ENCODE measurements at places on chromosomes 5 and 9.
A peak's percentile ranks its signal among the peaks of the same experiment; 100 is the strongest.

GRCh38 chr5:32339198-32339597 is 26.5 kb upstream of the MTMR12 start:
- DNase-seq = no peak

- DNase-seq = no peak
Observed at GRCh38 chr5:116953251-116953930, 378.8 kb upstream of the SEMA6A start.

GRCh38 chr5:68285851-68286611 is 70.5 kb downstream of the PIK3R1 start:
- DNase-seq = peak; percentile 43

DNA sequence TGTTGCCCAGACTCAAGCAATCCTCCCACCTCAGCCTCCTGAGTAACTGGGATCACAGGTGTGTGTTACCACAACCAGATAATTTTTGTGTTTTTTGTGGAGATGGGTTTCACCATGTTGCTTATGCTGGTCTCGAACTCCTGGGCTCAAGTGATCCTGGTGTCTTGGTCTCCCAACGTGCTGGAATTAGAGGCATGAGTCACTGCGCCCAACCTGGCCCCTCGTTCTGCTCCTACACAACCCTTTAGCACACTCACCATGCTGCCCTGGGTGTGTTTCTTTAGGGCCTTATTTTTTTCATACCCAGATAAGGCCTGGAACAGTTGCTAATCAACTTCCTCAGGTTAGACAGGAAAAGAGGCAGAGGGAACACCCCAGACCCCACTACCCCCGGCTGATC is 2.6 kb downstream of the PDZD2 start:
- DNase-seq = no peak

- DNase-seq = no peak
Observed at GRCh38 chr5:178416919-178417318, 173.3 kb downstream of the COL23A1 start.

DNA sequence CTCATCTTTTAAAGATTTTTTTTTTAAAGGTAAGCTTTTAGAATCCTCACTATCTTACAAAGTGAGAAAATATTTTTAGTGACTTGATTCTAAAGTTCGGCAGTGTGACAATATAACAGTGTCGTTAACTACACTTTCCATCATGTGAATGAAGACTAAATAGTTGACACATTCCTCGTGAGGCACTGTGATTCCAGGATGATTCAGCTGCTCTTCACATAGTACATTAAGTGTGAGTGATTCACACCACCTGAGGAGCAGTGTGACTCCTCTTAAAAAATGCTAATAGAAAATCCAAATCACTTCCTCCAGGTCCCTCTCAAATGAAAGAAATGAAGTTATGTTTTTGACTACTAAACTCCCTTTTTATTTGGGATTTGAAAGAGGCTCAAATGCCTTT is 589.5 kb downstream of the GABRG2 start:
- DNase-seq = no peak

- DNase-seq = no peak
Observed at GRCh38 chr9:84796404-84796803, 126.9 kb downstream of the NTRK2 start.

GRCh38 chr9:123497830-123498229 is 141.8 kb downstream of the CRB2 start:
- no peak for DNase-seq

- DNase-seq = no peak
Observed at GRCh38 chr9:10597801-10598200, 15.0 kb downstream of the PTPRD start.

DNA sequence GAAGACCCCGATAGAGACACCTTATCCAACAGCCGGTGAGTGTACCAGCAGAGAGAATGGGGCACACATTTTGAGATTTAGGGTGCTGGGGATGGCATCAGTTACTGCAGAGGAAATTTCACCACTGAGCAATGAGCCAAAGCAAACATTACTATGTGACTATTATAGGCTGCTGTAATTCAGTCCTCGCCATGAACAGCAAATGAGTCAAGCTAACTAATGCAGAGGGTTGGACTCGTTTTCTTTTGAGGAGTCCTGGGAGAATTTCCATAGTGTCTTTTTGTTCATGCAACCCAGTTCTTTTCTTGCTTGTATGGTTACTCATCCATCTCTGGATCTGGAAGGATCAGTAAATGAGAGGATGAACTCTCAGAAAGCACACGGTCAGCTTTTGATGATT is 323.8 kb downstream of the PSAT1 start:
- no peak for DNase-seq

- DNase-seq = no peak
Observed at GRCh38 chr5:59169081-59169767, 586.3 kb downstream of the RAB3C start.

DNA sequence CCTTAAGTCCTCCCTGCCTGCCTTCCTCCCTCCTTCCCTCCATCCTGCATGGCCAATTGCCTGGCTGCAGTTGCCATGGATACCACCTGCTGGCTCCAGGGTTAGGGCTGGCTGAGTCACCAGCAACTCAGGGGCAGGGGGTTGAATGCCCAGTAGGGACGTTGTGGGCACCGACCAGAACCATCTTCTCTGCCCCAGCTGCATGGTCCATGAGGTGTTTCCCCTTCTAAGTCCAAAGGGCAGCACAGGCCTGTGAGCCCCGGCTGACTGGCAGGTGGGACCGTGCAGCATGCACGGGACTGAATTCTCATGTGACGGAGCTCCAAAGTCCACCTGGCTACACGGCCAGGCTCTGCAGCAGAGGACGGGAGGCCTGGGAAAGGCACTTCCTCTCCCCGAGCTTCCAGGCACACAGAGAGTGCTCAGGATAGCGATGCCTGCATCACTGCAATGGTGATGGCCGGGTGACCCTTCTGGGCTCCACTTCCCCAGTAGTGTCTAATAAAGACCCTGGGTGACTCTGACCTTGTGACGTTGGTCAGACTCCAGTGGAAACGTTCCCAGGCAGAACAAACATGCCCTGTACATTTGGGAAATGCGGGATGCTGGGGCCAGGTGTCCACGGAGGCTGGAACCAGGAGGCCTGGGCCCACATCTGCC is 5.7 kb downstream of the ASS1 start:
- DNase-seq = no peak

DNA sequence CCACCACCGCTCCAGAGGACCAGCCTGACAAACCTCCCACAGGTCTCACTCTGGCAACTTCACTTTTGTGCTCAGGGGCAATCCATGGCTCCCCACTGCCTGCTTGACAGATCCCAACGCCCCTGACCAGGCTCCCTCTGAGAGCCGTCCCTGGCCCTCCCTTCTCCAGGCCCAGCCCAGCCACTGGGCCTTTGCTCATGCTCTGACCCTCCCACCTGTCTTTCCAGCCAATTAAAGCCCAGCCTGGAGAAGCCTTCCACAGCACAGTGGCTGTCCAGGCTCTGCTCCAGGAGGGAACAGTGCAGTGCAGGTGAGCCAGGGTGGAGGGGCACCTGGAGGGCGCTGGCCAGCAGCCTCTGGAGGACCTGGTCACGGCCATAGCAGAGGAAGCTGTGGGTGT is 3.3 kb downstream of the ENTPD2 start:
- DNase-seq = no peak

- DNase-seq = no peak
Observed at GRCh38 chr5:171481571-171482433, 62.4 kb downstream of the FGF18 start.

- DNase-seq = peak; percentile 84
Observed at GRCh38 chr9:92954049-92954861, 6.9 kb downstream of the FGD3 start.

DNA sequence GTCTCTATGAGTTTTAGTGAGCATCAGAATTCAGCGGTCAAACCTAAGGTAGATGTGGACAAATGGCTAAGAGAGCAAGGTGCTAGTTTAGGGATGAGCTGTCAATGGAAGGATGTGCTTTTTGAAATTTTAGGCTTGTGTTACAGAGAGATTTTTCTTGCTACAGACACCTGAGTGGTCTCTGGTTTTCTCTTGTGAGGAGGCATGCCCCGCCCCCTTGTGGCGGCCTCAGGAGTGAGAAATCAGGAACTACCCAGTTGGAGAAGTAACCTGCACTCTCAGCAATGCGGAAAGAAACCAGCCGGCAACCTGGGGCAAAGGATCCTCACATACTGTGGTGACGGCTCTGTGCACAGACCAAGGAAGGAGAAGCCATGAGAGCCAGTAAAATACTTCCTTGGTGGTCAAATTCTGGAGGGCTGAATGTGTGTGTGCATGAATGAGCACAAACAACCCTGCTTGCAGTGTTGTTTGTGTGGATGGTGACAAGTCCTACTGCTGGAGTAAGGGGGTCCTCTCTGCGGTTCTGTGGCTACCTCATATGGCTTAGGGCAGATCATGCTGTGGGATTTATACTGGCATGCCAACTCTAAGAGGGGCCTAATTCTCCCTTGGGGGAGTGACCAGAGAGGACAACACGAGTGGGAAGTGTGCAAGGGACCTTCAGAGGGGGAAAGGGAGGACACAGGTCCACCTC is 16.7 kb upstream of the HSD17B4 start:
- no peak for DNase-seq

DNA sequence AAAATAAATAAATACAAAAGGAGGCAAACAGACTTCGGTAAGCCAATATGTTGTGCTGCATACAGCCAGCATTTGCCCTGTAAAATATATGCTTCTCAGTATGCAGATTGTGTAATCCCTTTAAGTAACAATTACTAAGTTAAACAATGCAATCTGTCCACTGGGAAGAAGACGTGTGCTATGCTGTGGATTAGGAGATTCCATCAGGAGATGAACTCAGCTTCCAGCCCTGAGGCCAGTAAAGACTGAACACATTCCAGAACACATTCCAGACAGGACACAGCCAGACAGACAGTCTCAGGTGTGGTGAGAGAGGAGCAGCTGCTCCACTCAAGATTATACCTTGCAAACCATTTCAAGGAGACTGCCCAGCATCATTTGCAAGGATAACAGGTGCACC is 97.8 kb downstream of the MPDZ start:
- DNase-seq = no peak

- DNase-seq = no peak
Observed at GRCh38 chr5:11733185-11733839, 170.9 kb downstream of the CTNND2 start.

GRCh38 chr5:37170856-37171255 is 78.3 kb downstream of the CPLANE1 start:
- DNase-seq = no peak

DNA sequence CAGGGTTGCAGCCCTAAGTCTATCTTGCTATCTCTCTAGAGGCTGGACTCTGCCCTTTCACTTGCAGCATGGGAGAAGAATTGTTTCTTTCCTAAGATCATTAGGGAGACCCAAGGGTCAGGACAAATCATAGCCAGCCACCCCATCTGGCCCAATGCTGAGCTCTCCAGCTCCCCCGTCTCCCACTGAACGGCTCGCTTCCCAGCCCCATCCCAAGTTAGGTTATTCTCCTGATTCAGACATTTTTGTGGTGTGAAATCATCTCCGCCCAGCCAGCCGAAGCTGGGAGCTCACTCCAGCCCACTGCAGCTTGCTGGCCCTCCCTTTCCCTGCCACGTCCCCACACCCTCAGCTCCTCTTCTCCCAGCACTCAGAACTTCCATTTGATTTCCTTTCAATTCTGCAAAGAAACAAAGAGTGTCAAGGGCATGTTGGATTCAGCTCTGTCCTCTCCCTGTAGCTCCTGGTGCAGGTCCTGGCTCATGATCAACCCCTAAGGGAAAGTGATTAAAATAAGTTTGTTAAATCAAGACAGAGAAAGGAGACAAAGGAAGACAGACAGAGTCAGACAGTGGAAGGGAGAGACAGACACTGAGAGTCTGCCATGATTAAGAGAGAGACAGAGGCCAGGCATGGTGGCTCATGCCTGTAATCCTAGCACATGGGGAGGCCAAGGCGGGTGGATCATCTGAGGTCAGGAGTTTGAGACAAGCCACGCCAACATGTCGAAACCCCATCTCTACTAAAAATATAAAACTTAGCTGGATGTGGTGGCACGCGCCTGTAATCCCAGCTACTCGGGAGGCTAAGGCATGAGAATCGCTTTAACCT is 12.6 kb upstream of the SPARC start:
- DNase-seq = no peak

DNA sequence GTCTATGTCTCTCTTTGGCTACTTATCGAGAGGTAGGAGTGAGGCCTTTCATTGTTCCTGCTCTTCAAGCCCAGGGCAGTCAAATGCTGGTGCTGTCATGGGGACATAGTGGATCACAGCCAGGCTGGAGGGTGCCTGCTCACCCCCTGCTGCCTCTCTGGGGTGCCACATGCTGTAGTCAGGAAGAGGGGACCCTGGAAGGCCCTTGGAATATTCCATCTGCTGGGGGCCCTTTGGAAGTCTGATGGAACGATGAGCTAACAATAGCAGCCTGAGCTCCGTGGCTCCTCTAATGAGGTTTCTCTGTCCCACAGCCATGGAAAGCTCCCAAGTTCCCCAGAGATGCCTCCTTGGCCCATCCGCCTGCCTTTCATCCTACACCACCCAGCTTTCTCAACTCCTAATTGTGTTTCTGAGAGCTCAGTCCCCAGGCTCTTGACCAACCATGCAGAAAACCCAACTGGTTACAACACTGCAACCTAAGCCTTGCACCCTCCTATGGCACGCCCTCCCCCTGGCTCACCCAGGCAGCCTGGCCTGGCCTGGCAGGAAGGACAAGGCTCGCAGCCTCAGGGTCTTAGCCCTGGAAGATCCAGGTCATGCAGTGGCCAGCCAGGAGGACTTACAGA is 91.7 kb downstream of the NRG2 start:
- DNase-seq = no peak

GRCh38 chr9:65410926-65411325 is 125.9 kb upstream of the FOXD4L5 start:
- no peak for DNase-seq

DNA sequence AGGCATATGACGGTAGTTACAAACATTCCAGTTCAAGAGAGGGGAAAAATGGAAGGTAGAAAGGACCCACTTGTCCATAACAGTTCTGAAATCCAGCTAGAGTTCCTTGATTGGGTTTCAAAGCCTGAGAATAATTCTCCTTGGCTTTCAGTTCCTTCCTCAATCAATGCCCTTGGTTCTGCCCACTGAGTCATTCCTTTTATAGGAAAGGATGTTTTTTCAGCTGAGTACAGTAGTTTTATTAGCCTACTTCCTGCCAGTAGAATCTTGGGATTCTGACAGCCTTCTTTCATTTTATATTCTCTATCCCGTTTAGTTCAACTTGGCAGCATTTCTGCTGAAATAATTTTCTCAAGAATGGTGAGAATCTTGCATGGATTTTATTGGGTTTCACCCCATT is 386.9 kb upstream of the SMC2 start:
- no peak for DNase-seq

DNA sequence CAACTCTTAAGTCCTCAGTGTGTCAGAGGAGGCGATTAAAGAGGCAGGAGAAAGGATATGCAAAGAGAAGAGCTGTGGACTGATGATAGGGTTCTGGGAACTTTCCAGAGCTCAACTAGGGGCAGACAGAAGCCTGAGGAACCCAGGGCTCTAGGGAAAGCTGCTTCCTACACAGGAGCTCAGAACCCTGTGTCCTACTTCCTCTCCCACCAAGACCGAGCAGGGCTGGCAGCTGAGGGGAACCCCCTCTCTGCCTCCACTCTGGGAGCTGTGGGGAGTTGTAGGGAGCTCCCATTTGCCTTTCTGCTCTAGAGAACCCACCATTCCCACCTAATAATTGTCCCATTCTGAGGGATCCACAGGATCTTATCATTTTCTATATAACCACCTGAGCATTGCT is 674.3 kb downstream of the ACTL7B start:
- DNase-seq = no peak

- no peak for DNase-seq
Observed at GRCh38 chr5:127995556-127995955, 88.0 kb upstream of the SLC12A2 start.

GRCh38 chr5:35672995-35673394 is 55.3 kb downstream of the SPEF2 start:
- no peak for DNase-seq

GRCh38 chr5:179302499-179303185 is 42.6 kb downstream of the ADAMTS2 start:
- no peak for DNase-seq
